ENCODE measurements at places on chromosomes 2 and 18.
A peak's percentile ranks its signal among the peaks of the same experiment; 100 is the strongest.

GRCh38 chr2:37619959-37620300 lies 51.5 kb downstream of the CDC42EP3 start:
- no peak for DNase-seq

DNA sequence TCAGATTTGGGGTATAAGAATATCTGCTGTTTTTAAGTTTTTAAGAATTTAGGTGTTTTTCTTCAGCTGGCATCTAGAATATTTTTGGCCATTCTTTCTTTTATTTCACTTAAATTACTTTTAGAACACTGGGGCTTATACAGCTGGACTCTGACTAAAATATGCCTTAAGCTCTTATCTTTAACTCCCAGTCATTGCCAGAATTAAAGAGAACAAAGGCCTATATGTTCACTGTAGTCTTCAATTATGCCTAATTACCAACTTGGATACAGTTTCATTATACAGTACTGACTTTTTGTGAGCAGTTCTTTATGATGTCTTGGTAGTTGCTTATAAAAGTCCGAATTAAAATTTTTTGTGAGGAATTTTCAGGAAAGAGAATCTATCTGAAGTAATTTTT lies 192.8 kb downstream of the ZNF407 start:
- no peak for DNase-seq

DNA sequence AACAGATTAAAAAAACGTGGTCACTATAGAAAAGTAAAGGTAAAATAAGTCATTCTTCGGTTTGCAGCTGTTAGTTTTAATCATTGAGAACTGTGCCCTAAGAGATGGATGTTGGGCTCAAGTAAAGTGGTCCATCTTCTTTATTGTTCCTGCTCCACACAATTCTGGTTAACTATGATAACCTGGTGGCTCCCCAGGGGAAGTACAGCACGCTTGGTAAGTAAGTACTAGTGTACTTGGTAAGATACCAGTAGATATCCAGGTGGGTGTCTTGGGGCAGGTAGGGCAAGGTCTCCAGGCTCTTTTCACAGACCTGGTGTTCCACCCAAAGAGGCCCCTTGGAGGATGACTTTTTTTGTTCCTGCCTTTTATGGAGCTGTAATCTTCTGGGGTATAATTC lies 31.6 kb upstream of the DLX2 start:
- no peak for DNase-seq

- DNase-seq = no peak
Measured at GRCh38 chr2:15927551-15928218, 12.7 kb upstream of the MYCN start.

- no peak for DNase-seq
Measured at GRCh38 chr2:39433586-39434195, 3.4 kb downstream of the MAP4K3 start.

DNA sequence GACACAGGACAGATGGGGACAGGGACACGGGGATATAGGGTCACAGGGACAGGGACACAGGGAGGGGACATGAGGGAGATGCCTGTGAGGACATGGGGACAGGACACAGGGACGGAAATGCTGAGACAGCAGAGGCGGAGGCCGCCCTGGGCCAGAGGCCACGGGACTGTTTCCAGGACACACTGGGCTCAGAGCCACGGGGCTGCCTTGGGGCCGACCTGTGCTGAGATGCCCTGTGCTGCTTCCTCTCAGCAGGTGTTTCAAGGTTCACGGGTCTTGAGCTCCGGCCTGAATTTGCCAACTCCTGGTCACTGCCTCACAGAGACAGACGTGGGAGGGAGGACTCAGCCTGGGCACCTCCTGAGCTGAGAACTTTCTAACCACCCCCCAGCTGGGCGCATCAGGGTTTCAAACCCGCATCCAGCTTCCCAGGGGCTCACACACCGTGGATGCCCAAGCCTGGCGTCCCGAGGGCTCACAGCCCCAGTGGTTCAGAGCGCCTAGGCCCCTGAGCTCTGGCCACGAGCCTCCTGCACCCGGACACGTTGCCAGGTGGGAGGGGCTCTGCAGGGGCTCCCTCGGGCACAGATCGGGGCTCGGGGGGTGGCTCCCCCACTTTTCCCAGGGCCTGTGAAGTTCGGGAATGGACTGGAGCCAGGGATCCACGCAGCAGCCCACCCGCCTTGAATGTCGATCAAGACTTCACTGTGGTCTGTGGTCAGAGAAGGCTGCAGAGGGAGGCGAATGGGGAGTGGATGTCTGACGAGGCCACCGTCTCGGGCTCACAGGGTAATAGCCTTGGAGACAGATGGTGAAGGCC lies 64.1 kb downstream of the SLC66A2 start:
- no peak for DNase-seq

GRCh38 chr2:218063486-218063885 lies 5.6 kb upstream of the RUFY4 start:
- no peak for DNase-seq

- no peak for DNase-seq
Measured at GRCh38 chr2:40126006-40126405, 325.9 kb downstream of the SLC8A1 start.

DNA sequence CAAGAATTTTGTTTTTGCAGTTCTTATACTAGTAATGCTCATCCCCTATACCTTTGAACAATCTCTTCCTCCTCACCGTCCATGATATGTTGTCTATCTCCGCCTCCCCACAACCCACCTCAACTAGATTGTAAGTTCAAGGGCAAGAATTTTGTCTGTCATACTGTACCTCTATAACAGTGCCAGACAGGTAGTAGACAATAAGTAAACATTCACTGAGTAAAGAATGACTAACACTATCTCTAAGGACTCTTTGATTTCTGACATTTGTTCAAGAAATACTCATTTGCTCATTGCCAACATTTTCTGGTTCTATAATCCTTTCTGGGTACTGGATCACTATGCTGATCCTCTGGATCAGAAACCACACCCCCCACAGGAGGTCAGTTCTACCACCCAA lies 82.4 kb downstream of the EXOC6B start:
- DNase-seq = no peak

- DNase-seq = peak; percentile 19
Measured at GRCh38 chr2:8546612-8547283, 135.1 kb upstream of the ID2 start.

DNA sequence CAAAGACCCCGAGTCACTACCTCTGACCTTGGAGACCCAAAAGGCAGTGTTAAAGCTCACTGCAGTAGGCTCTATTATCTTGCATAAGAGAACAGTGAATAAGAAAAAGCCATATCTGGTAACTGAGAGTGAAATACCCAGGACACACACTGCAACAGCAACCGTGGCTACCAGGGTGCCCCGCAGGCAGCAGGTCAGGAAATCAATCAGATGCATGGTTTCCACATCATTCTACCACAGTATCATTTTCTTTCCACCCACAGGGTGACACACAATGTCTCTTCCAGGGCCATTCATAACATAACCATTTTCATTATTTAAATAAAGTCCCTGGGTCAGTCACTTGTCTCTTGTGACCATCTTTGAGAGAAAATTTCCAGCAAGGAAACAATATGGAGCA lies 131.3 kb downstream of the CCBE1 start:
- no peak for DNase-seq

GRCh38 chr2:25246558-25247290 lies 78.3 kb upstream of the POMC start:
- no peak for DNase-seq

- no peak for DNase-seq
Measured at GRCh38 chr18:29377346-29377745, 1200.4 kb upstream of the CDH2 start.

GRCh38 chr2:129165006-129165405 lies 814.5 kb upstream of the RAB6C start:
- DNase-seq = no peak

DNA sequence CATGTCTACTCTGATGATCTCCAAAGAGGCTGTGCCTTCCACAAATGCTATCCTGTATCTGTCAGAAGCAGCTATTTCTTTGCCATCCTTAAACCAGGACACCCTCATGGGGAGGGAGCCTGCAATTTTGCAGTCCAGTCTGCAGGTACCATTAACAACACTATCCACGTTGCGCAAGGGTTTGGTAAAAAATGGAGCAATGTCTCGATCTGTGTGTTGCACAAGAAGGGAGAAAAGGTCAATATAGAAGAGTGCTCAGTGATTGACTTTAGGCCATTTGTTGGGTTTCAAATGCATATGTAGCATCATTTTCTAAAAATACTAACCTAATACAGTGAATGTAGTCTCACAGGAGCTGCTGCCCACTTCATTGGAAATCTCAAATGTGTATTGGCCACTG lies 74.3 kb downstream of the TTN start:
- no peak for DNase-seq

- peak; percentile 29 for DNase-seq
Measured at GRCh38 chr2:232126301-232127099, 165.0 kb downstream of the DIS3L2 start.

DNA sequence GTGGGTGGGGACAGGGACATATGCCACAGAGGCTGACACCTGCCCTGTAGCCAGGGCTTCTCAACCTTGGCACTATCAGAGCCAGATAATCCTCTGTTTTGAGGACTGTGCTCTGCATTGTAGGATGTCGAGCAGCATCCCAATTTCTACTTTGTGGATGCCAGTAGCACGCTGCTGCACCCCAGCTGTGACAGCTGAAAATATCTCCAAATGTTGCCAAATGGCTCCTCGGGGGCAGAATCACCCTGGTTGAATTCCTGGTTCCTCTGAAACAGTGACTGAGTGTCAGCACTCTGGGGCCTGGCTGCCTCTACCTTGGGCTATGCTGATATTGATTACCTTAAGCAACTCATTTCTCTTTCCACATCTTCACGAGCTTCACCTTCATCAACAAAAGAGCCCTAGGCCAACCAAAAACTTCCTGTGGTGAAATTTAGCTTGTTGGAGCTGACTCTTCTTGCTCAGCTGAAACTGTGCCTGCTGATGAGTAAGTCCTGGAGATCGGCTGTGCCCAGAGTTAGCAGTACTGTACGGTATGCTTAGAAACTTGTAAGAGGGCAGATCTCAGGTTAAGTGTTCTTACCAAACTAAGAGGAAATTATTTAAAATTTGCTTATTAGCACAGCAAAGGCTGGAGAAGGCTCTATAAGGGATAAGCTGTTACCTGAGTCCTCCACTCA lies 138.1 kb downstream of the SEPTIN10 start:
- no peak for DNase-seq

GRCh38 chr2:42886921-42887320 lies 94.5 kb upstream of the HAAO start:
- DNase-seq = no peak
